ENCODE measurements at places on chromosomes 4 and X.

- DNase-seq: no peak
Observed at GRCh38 chr4:139050446-139050845, 34.9 kb downstream of the NOCT start.

DNA sequence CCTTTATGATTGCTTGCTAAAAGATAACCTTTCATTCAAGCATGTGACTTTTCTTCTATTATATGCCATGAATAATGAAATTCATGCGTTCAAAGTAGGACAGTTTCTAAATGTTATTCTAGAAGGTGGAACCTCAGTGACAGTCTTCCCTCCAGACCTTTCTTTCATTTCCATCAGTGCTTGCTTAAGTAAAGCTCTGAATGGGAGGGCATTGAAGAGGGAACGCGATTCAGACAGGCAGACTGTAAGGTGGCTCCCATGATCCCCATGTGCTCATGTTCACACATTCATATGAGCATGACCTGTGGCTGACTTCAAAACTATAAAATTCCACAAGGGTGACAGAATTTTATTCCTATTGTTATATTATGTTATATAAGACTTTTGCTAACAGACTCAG lies 1367.3 kb upstream of the IGFBP7 start:
- DNase-seq: no peak

- no peak for DNase-seq
Observed at GRCh38 chrX:46580613-46581012, 7.0 kb downstream of the CHST7 start.

DNA sequence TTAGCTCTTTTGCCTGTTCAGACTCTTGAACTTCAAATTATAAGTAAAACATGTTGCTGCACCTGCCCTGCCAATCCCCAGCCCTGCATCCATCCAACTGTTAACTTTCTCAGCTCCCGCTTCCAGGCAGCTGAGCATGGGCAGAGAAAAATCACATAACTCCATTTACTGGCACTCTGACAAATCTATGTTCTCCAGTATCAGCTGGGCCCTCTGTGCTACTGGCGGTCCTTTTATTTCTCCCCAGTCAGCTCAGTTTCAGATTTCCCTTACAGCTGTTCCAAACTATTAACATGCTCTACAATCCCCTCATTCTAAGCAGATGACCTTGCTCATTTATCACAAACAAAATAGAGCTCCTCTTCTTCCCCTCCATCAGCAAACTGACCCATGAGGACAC lies 240.4 kb upstream of the TET2 start:
- no peak for DNase-seq

DNA sequence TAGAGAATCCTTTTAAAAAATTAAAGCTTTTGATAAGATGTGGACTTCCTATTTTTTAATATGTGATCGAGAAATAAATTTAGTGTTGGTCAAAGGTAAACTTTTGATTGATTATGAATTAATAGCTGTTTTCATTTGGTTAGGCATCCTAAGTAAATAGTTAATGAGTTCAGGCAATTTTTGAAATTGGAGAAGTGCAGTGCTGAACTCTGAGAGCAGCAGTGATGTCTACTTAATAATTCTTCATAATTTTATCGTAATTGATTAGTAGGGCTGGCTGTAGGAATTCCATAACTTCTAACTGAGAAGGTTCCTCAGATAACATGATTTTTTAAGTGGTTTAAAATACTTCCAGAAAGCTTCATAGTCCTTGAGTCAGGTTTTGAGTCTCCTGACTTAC lies 1.5 kb downstream of the MND1 start:
- no peak for DNase-seq
